Stimulated activated CD4-positive, alpha-beta T cell treated with anti-CD3 and anti-CD28 coated beads, Interleukin-12 subunit alpha, Interleukin-12 subunit beta, amount 100 ng/mL, for 48 hours (primary cell): ENCODE measurements at places on chromosomes 2 and 18.

DNA sequence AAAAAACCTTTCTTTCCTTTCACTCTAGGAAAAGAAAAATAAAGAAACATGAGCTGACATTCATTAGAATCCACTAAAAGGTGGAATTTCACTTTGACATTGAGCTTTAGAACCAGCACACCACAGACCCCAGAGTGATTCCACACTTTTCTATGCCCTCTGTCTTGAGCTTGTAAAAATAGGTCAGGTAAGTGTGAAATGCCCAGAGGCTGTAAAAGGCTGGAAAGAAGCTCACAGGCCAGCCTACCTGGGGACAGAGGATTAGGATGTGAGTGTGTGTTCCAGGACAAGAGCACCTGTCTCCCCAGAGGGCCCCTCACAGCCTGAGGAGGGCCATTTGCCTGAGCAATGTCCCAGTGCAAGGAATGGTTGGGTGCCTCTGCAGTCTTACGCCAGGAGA, 56.3 kb upstream of the MYO3B start:
- no peak for DNase-seq

DNA sequence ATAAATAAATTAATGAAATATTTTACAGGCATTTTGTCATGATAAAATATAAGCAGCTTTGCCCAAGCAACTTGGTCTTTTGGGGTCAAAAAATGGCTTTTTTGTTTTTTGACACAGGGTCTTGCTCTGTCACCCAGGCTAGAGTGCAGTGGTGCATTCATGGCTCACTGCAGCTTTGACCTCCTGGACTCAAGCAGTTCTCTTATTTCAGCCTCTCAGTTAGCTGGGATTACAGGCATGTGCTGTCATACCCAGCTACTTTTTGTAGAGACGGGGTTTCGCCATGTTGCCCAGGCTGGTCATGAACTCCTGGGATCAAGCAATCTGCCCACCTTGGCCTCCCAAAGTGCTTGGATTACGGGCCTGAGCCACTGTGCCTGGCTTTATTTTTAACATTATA, 51.0 kb downstream of the ABI2 start:
- DNase-seq: no peak

DNA sequence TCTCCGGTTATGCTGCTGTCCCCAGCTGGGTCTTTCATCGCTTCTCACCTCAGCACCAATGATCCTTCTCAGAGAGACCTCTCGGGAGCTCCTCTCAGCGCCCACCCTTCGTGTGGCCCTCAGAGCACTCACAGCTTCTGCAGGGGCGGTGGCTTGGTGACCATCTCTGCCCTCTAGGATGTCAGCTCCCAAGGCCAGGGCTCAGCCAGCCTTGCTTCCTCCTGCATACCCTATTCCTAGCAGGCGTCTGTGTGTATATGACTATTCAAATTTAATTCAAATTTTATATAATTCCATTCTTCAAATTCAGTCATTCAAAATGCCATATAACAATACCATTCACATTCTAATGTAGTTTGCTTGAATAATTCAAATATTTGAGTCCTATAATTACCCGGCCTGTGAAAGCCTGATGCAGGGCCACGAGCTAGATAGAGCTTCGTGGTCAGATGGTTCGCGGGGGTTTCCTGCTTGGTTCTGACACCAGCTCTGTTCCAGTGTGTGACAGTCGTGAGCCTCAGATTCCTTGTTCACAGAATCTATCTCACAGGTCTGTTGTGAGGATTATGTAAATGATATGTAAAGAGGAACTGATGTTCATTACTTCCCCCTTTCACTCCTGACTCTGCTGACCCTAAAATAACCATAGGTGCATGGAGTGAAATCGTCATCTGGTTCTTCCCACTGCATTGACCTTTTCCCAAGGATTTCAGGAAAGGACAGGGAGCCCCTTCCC, 94.0 kb upstream of the CNGA3 start:
- DNase-seq: no peak

- no peak for DNase-seq
Measured at GRCh38 chr2:23940718-23941620, 706 bp downstream of the UBXN2A start.

DNA sequence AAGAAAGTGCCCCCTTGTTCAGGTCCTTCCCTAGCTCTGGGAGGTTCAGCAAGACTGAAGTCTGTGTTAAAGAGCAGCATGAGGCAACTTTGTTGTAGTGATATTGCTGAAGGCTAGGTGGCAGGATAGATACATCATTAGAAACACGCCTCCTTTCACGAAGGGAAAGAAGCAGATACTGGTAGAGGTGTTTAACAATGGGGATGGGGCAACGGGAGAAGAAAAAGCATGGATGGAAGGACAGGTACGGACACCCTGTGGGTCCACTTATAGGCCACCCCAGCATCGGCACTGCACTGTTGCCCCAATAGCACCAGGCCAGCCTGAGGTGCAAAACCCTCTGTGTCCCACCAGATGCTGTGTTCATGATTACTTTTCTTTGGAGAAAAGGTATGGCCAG, 3.5 kb upstream of the IGFBP5 start:
- DNase-seq: no peak

DNA sequence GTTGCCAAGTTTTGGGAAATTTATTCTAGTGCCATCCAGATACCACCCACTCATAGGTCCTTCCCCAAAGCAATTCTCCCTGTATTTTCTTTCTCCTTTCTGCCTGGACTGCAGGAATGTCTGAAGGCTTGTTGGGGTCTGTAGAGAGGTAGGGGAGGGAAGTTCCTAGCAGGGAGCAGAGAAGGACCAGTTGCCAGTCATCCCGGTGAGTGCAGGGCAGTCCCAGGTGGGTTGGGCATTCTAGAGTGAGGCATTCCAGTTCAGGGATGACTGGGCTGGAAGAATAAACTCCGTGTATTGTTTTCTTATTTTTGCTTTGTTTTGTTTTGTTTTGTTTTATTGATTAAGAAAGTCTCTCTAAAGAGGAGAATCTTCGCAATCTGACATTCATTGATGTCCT, 58.1 kb downstream of the SPATS2L start:
- DNase-seq: no peak

- no peak for DNase-seq
Measured at GRCh38 chr2:197256021-197256420, 54.6 kb downstream of the ANKRD44 start.

DNA sequence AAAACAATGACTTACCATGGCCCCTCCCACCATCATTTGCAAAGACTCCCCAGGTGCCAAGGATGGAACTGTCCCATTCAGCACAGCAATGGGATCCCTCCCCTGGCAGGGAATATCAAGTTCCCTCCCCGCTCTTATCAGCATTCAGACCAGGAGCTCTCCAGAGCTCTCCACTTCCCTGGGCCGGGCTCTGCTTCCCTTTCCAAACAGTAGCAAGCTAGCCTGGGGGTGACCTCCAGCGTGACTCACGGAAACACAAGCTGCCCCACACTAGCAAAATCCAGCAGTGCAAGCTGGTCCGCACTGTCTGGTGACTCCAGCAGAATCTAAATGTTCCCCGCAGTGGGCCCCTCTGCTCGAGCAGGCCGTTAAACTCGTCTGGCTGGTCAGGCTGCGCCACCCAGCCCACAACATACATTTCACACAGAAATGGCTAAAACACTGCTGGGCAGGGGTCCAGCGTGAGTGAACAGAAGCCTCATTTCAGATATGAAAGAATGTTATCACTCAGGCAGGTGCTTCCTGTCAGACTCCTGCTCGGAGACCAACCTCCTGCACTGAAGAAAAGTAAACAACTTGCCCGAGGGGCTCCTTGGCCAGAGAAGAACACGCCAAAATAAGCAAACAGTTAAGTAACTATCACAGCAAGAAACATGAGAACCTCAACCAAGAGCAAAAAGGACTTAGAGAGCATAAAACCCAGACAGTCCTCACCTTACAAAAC, 33.9 kb downstream of the STAT1 start:
- DNase-seq: no peak

GRCh38 chr18:23825496-23825895, 136.2 kb downstream of the LAMA3 start:
- DNase-seq: no peak

GRCh38 chr2:26702025-26702424, 9.5 kb downstream of the KCNK3 start:
- no peak for DNase-seq

DNA sequence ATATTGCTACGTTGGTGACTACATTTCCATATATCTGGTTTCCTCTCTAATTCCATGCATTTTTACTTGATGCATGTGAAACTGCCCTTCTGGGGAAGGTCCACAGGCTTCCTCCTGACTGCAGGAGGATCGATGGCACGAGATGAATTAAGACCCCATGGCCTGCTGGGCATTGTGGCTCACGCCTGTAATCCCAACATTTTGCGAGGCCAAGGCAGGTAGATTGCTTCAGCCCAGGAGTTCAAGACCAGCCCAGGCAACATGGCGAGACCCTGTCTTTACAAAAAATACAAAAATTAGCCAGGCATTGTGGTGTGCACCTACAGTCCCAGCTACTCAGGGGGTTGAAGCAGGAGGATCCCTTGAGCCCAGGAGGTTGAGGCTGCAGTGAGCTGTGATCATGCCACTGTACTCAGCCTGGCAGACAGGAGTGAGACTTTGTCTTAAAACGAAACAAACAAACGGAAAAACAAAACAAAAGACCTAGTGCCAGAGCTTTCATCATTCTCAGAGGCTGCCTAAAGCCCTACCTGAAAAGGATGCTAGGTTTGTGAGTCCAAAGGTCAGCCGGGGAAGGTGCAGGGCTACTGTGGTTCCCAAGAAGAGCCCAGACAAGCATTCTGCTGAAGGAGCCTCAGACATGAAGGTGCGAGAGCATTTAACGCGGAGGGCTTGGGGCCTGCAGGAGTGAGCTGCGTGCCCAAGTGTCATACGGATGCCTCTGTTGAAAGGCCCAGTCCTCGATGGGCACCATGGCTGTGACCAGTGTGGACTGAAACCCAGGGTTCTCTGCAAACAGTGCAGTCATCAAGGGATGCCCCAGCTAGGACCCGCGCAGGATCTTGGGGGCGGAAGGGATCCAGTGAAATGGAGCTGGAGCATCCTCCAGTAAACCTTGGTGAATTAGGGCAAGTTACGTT, 21.6 kb downstream of the GPR55 start:
- DNase-seq: no peak

GRCh38 chr2:84283506-84283905, 175.6 kb downstream of the SUCLG1 start:
- no peak for DNase-seq

GRCh38 chr18:54734059-54734458, 94.2 kb upstream of the RAB27B start:
- no peak for DNase-seq

DNA sequence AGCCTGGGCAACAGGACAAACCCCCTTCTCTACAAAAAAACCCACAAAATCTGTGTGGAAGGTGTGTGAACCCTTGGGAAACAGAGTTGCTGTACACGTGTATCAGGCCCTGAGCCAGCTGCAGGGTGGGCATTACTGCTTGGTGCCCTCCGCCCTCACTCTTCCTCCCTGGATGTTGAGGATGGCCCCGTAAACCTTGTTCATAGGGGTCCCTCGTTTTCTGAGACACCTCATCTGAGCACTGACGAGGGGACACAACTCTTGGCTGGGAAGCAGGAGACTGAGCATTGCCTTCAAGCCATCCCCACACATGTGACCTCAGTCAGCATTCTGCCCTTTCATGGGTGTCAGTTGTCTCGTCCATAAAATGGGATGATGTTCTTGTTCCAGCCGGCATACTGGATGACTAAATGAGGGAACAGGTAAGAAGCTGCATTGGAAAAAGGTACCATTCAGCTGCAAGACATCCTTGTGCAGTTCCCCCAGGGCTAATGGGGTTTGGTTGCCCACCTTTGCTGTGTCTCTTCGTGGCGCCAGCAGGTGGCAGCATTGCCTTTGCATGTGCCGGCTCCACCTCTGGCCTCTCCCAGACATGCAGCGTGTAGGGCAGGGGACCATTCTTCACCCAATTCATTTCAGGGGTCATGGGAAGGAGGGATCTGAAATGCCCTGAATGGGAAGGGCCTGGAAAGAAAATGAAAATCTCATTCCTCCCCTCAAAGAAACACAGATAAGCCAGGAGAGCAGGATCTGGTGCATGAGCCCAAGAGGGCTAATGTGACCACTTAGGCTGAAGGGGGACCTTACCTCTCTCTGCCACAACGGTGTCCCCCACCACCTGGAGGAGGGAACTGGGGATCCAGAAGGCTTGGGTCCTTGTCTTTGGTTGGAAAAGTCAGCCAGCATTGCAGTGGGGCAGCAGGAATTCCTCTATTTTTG, 36.4 kb upstream of the HAAO start:
- peak; percentile 53 for DNase-seq

GRCh38 chr18:12885500-12885899, 1.5 kb upstream of the PTPN2 start:
- no peak for DNase-seq

DNA sequence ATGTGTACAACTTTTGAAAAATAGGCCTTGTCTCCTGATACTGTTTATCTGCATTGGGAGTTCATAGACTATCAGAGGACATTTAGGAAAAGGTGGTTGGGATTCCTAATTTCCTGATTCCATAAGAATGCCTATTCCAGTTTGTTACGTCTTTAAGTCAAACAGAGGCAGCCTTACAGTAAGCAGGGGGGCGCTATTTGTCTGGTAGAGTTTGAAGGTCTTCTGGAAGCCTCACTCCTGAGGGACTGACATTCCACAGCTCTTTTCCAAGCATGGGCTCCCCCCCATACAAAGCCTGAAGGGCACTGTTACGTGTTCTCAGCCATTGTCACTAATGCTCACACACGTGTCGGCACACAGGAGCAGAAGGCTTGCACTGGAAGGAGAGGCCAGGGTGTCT, 154.3 kb downstream of the PTGR3 start:
- no peak for DNase-seq

- DNase-seq: no peak
Measured at GRCh38 chr2:223855426-223855825, 18.0 kb upstream of the AP1S3 start.

GRCh38 chr2:218782528-218782844, 539 bp downstream of the CYP27A1 start:
- no peak for DNase-seq

DNA sequence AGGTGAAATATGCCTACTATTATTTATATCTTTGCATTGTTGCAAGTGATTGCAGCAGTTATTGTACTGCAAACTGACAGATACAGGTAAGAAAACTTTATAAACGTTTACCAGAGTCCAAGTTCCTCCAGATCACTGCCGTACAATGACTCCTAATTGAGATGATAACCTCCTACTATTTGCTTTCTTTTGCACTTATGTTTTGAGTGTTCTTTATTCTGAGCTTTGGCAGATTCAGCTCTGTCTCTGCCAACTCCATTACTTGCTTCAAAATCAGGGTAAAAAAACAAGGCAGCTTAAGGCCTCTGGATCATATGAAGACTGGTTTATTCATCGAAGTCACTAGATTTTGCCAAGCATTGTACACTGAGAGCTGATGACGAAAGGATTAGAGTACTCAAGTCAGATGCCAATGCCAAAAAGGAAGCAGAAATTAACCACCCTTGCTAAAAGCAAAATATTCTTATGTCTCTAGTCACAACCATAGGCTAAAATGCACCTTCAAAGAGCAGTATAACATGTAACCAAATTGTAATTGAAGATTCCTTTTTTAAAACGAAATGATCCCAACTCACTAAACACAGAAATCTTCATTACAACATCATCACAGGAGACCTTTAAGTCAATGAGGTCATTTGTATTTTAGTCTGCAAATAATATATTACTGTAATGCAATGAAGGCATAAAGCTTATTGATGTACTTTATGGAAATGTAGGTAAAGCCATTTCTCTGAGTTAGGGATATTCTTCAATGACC, 10.5 kb upstream of the IKZF2 start:
- no peak for DNase-seq

- no peak for DNase-seq
Measured at GRCh38 chr2:69563021-69563420, 80.5 kb downstream of the AAK1 start.

GRCh38 chr2:56313500-56313921, 129.7 kb downstream of the CCDC85A start:
- no peak for DNase-seq
